ENCODE measurements at places on chromosomes 12 and 14. TPM values are rescaled to one million over a fixed set of nuclear protein-coding genes. Genes with fewer than 3 reads are reported as not detected.

The OR6C75 gene
- total RNA-seq = not detected

The DHRS2 gene
- total RNA-seq = 6.3 TPM

The KRT72 gene
- total RNA-seq = not detected

The BICDL1 gene
- 4.1 TPM for total RNA-seq

The DEGS2 gene
- 2.1 TPM for total RNA-seq

The MYH7 gene
- not detected for total RNA-seq

The ITGA5 gene
- 263 TPM for total RNA-seq

The SDR9C7 gene
- total RNA-seq = not detected

The EFCAB11 gene
- 13.6 TPM for total RNA-seq

All from A549 treated with Hydrocortisone at 1 μM for 4 hours (cell line).